ENCODE measurements at places on chromosomes 13 and 19. TPM values are rescaled to one million over a fixed set of nuclear protein-coding genes. Genes with fewer than 3 reads are reported as not detected.

DNA sequence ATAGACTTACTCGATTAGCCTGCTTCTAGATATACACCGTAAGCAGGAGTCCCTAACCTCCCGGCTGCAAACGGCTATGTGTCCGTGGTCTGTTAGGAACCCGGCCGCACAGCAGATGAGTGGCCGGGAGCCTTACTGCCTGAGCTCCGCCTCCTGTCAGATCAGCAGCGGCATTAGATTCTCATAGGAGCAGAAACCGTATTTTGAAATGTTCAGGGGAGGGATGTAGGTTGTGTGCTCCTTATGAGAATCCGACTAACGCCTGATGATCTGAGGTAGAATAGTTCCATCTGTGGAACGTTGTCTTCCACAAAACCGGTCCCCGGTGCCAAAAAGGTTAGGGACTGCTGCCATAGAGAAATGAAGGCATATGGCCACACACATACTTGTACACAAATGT is 1491.9 kb downstream of the SLITRK5 start:
- no peak for DNase-seq

DNA sequence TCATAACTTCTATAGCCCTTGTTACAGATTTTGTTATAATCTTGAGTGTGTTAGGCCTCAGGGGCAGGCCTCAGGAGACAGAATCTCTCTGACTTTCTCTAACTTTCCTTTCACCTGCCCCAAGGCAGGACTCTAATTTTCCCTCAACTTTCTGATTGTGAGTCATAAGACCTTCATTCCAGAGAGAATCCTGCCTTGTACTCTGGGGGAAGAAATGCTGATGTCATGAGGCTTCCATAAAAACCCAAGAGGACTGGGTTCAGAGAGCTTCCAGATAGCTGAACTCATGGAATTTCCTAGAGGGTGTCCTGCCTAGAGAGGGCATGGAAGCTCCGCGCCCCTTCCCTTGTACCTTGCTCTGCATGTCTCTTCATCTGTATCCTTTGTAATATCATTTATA is 5.3 kb upstream of the KBTBD6 start:
- no peak for DNase-seq

- DNase-seq: no peak
These were observed 797.8 kb downstream of the EFNB2 start for GRCh38 chr13:105737688-105738087.

GRCh38 chr13:83498481-83499190 is 383.6 kb downstream of the SLITRK1 start:
- no peak for DNase-seq

KLK3 gene
- not detected for total RNA-seq

GRCh38 chr13:65460136-65460535 is 1770.0 kb downstream of the PCDH9 start:
- DNase-seq: no peak

ZNF112 gene
- total RNA-seq: 0.12 TPM

GRCh38 chr13:74575729-74576125 is 441.5 kb upstream of the KLF12 start:
- DNase-seq: peak; percentile 72

ADGRE3 gene
- 0.11 TPM for total RNA-seq

DNA sequence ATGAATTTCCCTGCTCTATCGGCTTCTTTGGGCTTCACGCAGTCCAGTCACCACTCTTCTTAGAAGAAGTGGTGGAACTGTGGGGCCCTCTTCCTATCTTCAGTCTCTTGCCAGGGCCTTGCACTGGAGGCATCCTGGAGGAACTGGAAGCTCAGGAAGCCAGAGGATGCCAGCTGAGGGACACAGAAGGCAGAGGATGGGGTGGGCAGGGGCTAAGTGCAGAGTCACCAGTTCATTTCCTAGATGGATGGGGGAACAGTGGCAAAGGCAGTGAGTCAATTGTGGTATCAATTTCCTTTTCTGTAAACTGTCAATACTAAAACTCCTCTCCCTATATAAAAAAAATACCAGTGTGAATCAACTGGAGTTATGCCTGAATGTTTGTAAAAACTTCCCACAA is 419.7 kb downstream of the KLF12 start:
- peak; percentile 10 for DNase-seq

DNA sequence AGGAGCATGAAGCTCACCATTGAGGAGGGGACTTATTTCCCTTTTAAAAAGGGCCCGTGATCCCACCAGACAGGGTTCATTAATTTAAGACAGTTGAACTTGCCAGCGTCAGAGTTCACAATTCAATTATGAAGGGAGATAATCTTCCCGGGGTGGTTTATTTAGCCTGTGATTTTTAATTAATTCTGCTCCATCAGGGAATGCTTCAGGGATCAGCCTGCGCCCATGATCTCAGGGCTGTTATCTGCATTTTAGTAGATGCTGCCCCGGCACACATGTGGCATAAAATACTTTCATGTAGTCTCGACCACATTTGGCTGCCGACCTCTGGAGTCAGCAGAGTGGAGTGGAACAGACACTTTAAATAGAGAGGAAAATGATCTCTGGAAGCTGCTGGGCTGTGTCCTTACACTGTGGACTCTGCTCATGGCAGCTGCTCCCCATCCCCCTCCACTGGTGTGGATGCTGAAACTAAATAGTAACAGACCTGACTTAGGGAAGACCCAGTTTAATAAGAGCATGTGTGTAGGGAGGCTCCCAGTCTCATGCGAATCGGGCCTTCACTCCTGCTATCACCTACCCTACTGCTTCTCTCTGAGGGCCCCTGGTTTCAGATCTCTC is 256.9 kb downstream of the TEX29 start:
- no peak for DNase-seq

HSD17B14 gene
- 0.83 TPM for total RNA-seq

C19orf33 gene
- total RNA-seq: not detected

SLC25A41 gene
- total RNA-seq: 0.46 TPM

CPAMD8 gene
- total RNA-seq: 0.41 TPM

DNA sequence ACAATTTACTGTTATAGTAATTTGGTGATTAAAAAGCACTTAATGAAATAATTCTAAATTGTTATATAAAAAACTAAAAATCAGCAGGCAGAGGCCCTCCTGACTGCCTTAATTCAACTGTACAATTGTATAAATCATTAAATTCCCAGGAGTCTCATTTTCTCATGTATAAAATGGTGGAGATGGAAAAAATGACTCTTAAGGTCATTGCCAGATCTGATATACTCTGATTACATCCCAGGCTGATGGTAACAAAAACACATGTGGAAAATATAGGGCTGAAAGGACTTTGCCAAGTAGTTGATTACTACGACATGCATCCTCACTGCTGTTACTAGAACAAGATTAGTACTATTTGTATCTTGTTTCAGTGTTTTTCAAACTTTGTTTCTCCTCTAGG is 1020.0 kb upstream of the SLC10A2 start:
- DNase-seq: no peak

- peak; percentile 58 for DNase-seq
These were observed 175.3 kb downstream of the ZIC5 start for GRCh38 chr13:99796175-99796819.

SULT2A1 gene
- total RNA-seq: not detected

GRCh38 chr19:2176337-2176994 is 12.7 kb downstream of the DOT1L start:
- no peak for DNase-seq

- no peak for DNase-seq
These were observed 191.7 kb upstream of the SERP2 start for GRCh38 chr13:44181931-44182330.

GRCh38 chr19:28501976-28502375 is 711.0 kb downstream of the UQCRFS1 start:
- DNase-seq: no peak

DNA sequence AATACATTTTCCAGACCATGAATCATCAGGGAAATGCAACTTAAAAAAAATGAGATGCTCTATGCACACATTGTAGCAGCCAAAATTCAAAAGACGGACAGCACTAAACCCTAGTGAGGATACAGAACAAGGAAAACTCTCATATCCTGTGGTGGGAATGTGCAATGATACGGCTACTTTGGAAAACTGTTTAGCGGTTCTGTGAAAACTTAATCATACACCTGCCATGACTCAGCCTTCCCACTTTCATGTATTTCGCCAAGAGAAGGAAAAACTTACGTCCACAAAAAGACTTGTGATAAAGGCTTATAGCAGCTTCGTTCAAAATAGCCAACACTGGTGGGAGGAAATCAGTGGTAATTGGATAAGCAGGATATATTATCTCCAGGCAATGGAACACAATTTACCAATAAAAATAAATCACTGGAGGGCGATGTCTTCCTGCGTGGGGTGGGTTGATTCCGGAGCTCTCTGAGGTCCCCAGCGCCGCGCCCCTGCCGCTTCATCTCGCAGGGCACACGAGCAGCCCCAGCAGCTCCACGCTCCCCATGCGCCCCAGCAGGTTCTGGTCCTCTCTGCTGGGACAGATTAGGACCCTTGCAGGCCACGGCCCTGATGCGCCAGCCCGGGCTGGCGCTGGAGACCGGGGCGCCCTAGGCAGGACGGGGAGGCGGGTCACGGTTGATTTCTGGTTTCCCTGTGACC is 97.2 kb upstream of the ARHGEF7 start:
- no peak for DNase-seq

GRCh38 chr19:42005504-42005903 is 11.5 kb upstream of the ATP1A3 start:
- no peak for DNase-seq

TYK2 gene
- 197 TPM for total RNA-seq

DNA sequence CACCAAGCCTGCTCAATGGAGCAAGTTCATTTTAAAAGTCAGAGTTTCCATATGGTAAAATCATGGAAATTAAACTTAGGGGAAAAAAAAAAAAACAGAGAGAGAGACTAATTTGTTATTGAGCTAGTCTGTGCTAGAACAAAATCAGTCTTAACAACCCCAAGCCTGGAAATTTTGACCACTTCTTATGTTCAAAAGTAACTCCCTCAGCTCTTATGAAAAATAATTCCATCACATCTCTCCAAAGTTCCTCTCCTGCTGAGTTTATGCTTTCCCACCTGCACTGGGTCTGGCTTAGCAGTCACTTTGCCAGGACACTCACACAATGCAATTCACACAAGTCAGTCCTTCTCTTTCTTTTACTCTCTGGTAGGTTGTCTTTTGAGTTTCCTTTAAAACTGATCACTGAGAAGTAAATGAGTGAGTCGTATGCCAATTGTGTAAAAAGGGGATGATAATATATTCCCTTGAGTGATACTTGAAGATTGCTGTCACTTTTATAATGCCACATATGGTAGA is 92.6 kb downstream of the ENOX1 start:
- DNase-seq: no peak

GRCh38 chr13:27968316-27969081 is 616 bp downstream of the CDX2 start:
- DNase-seq: peak; percentile 38
